ENCODE measurements at places on chromosomes 2 and 18.

DNA sequence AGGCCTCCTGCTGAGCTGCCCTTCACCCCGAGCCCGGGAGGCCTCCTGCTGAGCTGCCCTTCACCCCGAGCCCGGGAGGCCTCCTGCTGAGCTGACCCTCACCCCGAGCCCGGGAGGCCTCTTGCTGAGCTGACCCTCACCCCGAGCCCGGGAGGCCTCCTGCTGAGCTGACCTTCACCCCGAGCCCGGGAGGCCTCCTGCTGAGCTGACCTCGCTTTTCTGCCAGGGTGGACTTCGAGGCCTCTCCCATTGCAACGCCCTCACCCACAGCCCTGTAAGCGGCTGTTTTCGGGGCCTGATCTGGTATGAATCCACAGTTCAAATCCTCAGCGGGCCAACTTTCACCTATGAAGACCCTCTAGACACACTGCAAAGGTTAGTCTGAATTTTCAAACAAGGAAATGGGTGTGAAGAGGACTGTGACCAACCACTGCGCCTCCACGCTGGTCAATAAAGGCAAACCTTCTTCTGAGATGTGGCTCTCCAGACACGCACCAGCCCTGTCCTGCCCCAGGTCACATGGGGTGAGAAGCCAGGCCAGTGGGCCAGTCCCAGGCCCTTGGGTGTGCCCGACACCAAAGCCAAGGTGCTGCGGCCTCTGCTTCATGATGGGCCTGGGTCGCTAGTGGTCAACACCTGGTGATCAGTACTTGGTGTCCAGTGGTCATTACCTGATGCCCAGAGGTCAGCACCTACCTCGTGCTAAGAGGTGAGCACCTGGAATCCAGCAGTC lies 225.1 kb upstream of the SALL3 start:
- DNase-seq, result no peak

DNA sequence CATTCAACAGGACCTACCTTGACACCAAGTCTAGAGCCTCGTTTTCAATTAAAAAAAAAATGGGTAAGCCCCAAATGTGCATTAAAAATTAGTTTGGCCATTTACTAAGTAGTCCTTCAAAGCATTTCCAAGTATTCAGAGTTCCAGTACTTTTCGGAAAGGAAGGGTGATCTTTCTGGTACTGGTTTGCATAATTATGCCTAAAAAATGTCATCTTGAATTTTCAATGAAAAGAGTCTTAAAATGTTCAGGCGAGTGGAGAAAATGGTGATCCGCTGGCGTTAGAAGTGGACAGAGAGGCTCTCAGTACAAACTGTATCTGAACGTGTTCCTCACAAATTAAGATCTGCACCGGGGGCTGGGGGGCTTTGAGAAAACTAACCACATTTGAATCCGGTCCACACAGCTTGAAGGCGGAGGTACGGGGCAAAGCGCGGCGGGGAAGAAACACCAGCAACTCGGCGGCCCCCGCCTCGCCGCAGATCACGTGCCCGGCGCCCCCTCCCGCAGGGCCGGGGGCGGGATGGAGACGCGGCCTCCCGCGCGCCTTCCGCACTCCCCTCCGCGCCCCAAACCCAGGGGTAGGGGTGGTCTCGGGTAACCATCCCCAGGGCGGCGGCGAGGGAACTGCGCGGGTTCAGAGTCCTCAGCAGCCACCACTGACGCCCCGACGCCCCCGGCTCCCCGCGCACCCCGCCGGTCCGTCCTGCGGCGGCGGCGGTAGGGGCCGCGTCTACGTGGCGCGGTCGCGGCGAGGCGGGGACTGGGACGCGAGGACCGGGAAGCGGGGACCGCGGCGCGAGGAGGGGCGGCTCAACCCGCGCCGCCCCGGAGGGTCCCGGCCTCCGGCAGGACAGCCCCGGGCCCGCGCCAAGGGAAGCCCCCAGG lies 564 bp downstream of the LPIN2 start:
- no peak for DNase-seq

DNA sequence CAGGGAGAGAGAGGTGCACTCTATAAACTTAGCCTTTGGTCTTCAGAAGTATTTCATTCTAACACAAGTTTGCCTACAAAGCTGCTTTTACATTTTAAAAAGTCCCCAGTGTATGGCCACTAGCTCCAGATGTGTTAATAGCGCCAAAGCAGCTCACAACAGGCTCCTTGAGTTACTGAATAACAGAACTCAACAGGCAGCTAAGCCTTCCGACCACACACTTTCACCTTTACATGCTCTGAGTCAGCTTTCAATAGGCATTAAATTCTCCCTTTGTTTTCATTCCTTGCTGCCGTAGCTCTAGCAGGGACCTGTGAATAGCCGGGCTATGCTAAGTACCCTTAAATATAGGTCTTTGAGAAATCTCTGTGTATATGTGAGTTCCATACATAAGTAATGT lies 262.8 kb upstream of the PARD3B start:
- no peak for DNase-seq

- no peak for DNase-seq
Measured at GRCh38 chr2:237242091-237242536, 156.4 kb downstream of the COPS8 start.

GRCh38 chr2:170092436-170093060 lies 85.4 kb upstream of the MYO3B start:
- DNase-seq, result no peak

DNA sequence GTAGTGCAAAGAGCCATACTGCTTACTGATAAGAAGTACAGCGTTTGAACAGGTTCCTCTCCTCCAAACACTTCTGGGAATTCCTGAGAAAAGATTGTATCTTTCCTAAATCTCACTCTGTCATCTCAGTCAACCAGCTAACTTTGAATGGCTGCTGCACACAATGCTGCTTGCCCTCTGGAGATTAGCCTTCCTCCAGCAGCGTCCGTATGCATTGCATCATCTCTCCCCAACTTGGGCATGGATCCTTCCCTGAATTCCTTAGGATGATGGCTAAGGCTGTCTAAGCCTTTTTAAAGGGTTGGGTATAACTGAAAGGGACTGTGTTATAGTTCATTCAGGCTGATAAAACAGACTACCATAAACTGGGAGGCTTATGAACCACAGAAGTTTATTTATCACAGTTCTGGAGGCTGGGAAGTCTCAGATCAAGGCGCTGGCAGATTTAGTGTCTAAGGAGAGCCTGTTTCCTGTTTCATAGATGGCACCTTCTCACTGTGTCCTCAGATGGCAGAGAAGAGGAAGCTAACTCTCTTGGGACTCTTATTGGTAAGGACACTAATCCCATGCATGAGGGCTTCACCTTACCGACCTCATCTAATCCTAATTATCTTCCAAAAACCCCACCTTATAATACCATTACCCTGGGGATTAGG lies 105.3 kb downstream of the PAX3 start:
- no peak for DNase-seq

GRCh38 chr2:103780088-103780702 lies 1018.4 kb downstream of the TMEM182 start:
- DNase-seq, result no peak

GRCh38 chr2:241892299-241893137 lies 23.0 kb downstream of the RTP5 start:
- DNase-seq, result no peak
